A172 (cell line): ENCODE measurements at places on chromosomes 4 and X.

GRCh38 chrX:143994206-143994605, 110.3 kb downstream of the UBE2NL start:
- DNase-seq = no peak

- DNase-seq = no peak
These were observed 13.0 kb downstream of the TRAPPC2 start for GRCh38 chrX:13721371-13721770.

DNA sequence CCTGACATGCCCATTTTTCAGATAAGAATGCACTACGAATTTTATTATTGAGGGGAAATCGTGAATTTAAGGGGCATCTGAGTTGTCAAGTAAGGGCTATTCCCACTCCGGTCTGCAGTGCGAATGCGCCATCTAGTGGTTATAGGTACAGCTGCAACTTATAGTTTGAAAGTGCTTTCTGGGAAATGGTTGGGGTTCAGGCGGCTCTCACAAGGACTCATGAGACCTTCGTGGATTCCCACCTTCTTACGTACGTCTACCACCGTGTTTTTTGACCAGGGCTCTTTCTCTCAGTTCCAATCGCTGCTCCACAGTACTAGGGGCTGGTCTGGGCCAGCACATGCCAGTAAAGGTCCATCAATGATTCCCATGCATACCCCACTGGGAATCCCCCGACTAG, 12.3 kb downstream of the MSL3 start:
- peak; percentile 49 for DNase-seq

DNA sequence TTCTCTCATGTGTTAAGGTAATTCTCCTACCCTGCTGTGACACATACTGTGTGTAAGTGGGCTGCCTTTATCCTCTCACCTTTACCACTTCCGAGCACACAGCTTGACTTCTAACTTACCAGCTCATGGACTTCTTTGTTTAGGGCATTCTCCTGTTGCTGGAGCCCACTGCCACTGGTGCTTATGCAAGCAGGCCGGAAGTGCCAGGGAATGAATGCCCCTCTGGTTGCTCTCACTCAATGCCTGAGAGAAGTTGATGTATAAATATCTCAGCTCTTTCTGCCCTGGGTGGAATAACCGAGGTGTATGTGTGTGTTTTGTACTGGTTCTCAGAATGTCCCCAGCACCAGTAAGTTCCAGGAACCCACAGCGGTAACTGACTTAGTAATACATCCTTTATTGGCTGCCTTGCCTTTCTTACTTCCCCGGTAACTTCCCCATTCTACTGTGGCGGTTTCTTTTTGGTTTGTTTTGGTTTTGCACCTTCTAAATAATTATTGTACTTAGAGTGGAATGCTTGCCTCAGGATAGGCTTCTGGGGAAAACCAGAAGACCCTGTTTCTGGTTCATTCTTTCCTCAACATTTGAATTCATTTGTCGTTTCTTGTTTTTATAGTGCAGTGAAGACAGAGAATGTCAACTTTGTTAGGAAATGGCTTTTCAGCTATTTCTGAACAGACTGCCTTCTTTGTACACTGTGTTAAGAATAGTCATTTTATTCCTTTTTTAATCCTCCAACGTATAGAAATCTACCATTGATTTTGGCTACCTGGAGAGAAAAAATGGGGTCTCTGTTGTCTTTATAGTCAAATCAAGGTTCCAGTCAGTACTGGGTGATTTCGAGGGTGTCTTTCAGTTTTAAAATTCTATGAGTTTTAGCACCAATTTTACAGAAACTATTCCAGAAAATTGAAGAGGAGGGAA, 45.4 kb downstream of the CXorf58 start:
- DNase-seq = peak; percentile 23

- DNase-seq = no peak
These were observed 115.0 kb downstream of the SMIM20 start for GRCh38 chr4:26028793-26029567.

DNA sequence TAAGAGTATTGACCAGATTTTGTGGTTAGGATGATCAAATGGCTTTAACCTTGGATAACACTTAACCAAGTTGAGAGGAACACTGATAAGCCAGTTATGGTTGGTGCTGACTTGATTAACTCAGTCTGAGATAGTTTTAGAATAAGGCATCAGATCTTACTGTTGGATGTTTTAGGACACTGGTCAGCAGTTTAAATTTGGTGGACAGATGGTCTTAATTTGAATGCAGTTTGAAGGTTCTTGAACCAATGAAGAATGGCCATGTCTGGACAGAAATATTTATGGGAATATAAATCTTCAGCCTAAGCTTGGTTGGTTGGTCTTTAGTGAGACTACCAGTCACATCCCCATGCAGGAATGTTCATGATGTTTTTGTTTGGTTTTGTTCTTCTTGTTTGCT, 2.6 kb upstream of the GIMD1 start:
- no peak for DNase-seq

DNA sequence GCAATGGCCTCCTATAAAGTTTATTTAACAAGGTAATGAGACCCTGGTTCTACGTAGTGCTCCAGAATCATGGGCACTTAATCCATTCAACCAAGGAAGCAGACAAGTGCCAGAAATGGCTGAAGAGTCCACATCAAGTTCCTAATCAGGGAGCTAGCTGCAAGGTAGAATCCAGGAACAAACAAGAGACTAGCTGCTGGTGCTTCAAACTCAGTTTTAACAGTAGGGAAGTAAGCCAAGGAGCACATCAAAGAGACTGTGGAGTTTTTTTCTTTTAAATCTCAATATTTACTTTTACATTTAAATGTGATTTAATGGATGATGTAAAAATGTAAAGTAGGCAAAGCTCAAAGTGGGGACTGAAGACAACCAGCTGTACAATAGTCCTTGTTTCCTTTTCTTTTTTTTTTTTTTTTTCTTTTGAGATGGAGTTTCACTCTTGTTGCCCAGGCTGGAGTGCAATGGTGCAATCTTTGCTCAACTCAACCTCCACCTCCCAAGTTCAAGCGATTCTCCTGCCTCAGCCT, 630.4 kb downstream of the CCSER1 start:
- no peak for DNase-seq

DNA sequence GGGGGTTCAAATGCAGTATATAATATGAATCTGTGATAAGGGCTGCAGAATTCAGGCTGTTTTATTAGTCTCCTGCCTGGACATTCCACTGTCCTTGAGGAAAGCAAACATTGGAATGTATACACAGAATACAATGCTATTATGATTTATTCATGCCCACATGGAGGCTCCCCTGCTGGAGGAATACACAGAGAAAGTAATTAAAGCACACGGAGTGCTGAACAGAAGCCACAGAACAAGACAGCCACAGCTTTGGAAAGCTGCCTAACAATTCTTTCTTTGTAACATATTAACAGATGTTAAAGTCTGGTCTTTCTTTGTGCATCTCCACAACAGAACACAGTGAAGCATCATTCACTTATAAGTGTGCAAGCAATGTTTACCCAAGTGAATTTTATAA, 155.8 kb downstream of the ARAP2 start:
- peak; percentile 18 for DNase-seq

DNA sequence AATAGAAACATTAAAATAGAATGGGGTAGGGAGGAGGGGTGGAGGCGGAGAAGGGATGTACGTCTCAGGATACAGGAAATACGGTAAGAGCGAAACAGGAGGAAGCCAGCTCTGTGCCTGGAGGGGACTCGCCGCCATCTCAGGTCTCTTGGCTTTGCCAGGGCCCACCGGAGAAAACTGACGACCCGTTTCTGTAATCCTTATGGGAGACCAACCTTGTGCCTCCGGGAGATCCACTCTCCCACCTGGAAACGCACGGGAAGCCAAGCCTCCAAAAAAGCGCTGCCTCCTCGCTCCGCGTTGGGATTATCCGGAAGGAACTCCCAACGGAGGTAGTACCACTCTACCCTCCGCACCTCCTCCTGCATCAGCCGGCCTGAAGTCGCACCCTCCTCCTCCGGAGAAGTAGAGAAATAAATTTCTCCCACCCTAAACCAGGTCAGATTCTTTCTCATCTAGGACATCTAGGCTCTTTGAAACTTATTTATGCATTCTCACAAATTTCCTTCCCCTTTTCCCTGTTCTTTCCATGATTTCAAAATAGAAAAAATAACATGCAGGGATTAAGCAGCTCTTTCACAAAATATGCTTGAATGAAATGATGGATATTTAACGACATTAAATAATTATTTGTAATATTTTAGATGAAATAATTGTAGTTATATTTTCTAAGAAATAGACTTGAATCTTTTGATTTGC, at the start of gene NBDY:
Gene NBDY (plus strand): TSS at position 92 of the 699 bp plus-strand sequence. CDS start 111 bp downstream, at position 203.
- peak; percentile 45 for DNase-seq

DNA sequence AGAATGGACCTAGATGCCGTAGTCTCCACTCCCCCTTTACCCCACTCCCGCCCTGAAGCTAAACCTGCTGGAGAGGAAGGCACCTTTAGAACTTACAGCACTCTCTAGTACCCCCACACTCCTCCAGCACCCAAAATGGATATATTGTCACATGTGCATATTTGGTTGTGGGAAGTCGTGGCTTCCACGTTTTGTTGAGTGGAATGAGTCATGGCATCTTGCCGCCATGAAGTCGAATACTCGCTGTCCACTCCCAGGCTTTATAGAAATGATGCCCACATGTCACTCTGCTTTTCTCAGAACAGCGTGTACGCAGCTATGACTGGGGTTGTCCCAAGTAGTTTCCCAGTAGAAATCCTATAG, 545 bp downstream of the ABCE1 start:
- peak; percentile 52 for DNase-seq

DNA sequence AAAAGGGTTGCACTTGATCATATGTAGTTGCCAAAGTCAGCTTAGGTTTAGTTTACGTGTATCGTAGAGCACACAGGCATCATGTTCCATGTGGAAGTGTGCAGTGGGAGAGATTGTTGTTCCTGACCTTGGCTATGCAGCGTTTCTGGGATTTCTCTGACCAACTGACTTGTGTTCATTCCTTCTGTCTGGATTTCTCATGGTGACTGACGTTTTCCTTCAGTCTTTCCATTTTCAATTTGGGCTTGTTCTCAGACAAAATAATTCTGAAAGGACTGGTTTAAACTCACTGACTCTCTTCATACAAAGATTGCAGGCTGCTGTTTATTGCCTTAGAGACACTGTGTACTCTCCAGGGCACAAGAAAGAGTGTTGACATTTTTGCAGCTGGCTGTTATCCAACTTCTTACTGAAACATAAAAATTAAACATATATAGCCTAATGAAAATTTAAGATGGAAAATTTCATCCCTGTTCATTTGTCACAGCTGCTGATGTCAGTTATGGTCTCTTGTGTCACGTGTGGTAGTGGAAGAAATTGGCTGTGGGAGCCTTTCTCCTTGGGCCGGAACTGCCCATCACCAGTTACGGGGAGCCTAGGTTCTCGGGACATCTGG, 95.4 kb downstream of the TNIP2 start:
- DNase-seq = no peak

DNA sequence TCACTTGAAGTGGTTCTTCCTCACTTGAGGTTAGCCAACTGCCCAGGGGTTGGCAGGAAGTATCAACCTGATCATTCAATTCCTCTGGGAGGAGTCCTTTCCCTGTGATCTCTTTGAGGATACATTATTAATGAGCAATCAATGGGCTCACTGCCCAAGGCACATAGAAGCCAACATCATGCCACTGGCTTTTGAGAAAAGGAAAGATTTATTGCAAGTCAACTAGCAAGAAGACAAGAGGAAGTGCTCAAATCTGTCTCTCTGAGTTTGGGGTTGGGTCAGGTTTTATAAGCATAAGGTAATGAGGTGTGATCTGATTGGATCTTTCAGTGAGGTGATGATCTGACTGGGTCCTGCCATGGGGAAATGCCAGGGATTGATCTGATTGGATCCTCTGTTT, 39.6 kb downstream of the FGFBP1 start:
- DNase-seq = no peak
